ENCODE measurements at places on chromosomes 5 and 9. TPM values are rescaled to one million over a fixed set of nuclear protein-coding genes. Genes with fewer than 3 reads are reported as not detected.

- DNase-seq = no peak
Observed at GRCh38 chr9:69323861-69324260, 1.2 kb upstream of the ENTREP1 start.

DNA sequence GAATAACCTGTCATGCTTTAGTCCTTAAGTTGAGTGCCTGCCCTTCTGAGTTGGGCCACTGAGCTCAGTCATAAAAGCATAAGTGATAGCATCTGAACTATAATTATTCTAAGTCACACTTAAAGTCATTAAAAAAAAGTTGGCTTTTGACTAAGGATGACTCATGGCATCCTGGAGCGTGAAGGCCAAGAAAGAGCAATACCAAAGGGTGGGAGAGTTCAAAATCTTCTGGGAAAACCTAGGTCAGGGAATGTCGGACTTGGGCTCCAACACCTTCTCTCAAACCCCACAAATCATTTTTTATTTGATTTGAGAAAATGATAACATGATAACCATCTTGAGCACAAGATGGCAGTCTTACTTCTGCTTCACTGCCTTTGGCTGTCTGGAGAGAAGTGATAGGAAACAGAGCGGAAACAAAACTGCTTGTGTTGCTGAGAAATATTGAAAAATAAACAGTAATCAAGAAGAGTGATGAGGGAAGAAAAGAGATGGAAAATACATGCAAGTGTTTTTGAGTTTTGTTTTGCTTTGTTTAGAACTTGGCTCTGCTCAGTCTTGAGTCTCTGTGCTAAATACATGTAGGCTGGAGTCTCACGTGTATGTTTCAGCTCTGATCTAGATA lies 16.9 kb upstream of the NTRK2 start:
- no peak for DNase-seq

TRAF1 gene
- 1.2 TPM for polyA plus RNA-seq

- DNase-seq = no peak
Observed at GRCh38 chr5:109482748-109483147, 73.0 kb upstream of the PJA2 start.

GRCh38 chr9:108534741-108535140 lies 321.0 kb downstream of the ACTL7B start:
- DNase-seq = no peak

DNA sequence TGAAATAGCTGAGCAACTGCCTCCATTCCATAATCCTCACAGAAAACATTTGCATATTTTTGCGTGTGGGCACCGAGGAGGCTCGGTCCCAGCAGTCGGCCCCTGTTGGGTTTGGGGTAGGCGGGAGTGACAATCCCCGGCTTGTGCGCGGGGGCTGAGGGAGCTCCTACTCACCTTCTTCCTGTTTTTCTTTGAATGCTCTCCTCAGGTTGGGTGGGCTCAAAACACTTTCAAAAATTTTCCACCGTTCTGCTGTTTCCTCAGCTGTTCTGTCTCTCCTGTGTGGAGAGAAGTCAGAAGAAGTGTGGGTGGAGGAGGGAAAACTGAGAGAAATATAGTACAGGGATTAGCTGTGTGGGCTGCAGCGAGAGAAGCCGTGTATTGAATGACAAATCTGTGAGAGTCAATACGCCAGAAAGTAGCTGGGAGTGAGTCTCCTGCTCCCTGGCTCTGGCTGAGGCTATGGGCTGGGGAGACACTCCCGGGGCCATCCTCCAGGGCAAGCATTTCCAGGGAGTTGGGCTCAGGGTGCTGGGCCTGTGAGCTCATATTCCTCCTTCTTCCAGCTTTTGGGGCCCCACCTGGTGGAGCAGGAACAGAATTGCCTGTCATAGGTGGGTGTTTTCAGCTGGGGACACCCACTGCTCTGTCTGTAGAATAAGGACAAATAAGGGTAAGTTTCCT lies 84.7 kb downstream of the CMYA5 start:
- peak; percentile 38 for DNase-seq

Data from SK-N-SH (cell line).